ENCODE measurements at places on chromosomes 4 and X. TPM values are rescaled to one million over a fixed set of nuclear protein-coding genes. Genes with fewer than 3 reads are reported as not detected.

RASSF6 gene
- total RNA-seq, result 7.6 TPM

RRAGB gene
- total RNA-seq, result 44.9 TPM

GRCh38 chr4:184994010-184994622 lies 24.2 kb upstream of the HELT start:
- H3K36me3 ChIP-seq, result no peaks in the 10 kb centered on the region
- no peaks in the 10 kb centered on the region for H3K27me3 ChIP-seq
- no peaks in the 10 kb centered on the region for H3K4me1 ChIP-seq
- no peak overlapping the region for H3K27ac ChIP-seq
- H3K4me3 ChIP-seq, result no peak overlapping the region

DNA sequence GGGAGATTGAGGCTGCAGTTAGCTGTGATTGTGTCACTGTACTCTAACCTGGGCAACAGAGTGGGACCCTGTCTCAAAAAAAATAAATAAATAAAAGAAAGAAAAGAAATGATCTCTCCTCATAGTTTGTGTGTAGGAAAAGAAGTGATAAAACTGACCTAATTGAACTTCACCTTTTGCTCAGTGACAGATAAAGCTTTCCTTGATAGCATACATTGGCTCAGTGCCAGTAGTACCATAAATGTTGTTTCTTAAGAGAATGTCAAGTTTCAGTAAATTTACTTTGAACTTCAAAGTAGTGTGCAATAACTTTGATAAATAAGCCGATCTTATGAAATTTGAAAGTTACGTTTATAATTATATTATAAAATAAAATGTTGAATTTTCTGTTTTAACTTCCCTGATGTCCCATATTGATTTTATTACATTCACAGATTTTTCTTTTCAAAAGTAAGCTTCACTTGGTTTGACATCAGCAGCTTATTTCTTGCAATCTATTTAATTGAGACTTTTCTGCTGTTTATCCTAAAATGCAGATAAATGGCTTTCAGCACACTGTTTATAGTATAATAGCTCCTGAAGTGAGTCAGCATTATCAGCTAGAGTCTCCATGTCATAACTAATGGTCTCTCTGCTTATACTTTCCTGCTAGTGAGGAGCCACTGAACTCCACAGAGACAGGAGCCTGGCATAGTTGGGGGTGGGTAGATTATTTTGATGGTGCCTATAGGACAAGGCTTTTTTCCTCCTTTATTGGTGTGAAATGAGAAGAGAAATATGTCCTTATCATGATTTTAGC lies 330.1 kb downstream of the BMPR1B start:
- no peaks in the 10 kb centered on the region for H3K36me3 ChIP-seq
- no peak overlapping the region for H3K4me3 ChIP-seq
- no peaks in the 10 kb centered on the region for H3K4me1 ChIP-seq
- no peaks in the 10 kb centered on the region for H3K27me3 ChIP-seq
- DNase-seq, result no peak

PHOX2B gene
- not detected for total RNA-seq
